ENCODE measurements at places on chromosomes 5 and 9. TPM values are rescaled to one million over a fixed set of nuclear protein-coding genes. Genes with fewer than 3 reads are reported as not detected.

DNA sequence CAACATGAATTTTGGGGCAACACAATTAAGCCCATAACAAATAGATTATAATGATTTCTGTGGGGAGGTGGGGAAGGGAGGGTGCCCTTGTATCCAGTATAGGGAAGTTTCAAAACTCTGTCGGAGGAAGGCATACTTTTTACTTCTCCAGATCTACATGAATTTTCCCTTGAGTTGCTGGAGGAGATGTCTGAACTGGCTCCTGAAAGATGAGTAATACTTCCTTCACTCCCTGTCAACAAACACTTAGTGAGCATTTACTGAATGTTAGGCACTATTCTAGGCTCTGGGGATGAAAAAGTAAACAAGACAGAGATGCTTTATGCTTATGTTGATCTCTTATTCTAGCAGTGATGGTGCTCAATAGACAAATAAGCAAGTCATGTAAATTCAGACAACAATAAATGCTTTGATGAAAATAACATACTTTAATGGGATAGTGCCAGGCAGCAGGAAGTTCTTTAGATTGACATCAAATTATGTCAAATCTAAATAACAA, 197.9 kb upstream of the ANKH start:
- DNase-seq = no peak

- DNase-seq = no peak
Observed at GRCh38 chr5:171852255-171852681, 66.7 kb downstream of the SMIM23 start.

- DNase-seq = no peak
Observed at GRCh38 chr5:75523275-75523674, 11.6 kb downstream of the POLK start.

DNA sequence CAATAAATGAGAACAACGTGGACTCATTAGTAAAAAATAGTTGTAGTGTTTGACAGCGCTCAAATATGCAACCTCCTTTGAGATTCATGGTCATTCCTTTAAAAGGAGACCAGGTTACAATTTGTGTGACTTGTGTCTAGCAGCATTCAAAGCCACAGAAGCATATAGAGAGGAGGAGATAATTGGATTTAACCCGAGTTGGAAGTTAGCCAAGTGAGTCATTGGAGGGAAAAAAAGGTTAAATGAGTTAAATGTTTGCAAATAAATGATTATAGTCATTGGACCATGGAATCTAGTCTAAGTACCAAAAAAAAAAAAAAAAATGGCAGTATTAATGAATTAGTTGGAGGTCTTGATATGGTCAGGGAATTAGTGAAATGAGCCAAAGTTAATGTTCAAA, 90.9 kb downstream of the ITGA1 start:
- no peak for DNase-seq

- DNase-seq = no peak
Observed at GRCh38 chr9:38707885-38708637, 11.9 kb downstream of the FAM240B start.

DNA sequence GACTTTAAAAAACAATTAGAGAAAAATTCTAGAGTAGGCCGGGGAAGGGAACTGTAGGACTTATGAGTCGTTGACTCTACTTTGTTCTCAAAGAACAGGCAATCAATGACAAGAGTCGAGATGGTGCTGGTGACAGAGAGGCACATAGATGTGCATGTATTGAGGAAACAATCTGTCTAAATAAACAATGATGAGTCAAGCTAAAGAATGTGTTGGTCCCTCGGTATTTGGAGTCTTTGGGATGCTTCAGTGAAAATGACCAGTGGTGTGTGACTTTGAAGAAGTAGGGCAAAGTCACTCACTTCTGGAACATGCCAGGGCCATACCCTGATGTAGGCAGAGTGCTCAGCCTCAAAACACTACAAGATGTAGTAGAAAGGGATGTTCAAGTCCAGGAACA, 288.1 kb upstream of the PANK3 start:
- DNase-seq = no peak

DNA sequence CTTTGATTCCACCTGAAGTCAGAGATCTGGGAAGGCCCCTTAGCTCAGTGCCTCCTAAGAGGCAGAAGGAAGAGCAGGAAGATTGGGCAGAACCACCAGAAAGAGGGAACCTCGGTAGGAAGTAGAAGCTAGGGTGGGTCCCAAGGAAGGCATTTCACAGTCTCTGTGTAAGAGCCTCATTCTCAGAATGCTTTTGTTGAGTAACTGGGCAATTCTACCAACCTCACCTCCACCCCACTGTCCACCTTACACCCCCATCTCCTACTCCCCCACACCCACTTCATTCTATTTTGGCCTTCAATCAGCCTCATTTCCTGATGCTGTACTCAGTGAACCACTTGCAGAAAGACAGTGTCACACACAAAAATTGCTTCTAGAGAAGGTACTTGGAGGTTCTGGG, 3.5 kb downstream of the HBEGF start:
- DNase-seq = no peak

The THBS4 gene
- 6.7 TPM for total RNA-seq

The ITGA2 gene
- total RNA-seq = 1.3 TPM

Measured in uterus (tissue), 4 donors.